ENCODE measurements at places on chromosomes 4 and X.
A peak's percentile ranks its signal among the peaks of the same experiment; 100 is the strongest.

DNA sequence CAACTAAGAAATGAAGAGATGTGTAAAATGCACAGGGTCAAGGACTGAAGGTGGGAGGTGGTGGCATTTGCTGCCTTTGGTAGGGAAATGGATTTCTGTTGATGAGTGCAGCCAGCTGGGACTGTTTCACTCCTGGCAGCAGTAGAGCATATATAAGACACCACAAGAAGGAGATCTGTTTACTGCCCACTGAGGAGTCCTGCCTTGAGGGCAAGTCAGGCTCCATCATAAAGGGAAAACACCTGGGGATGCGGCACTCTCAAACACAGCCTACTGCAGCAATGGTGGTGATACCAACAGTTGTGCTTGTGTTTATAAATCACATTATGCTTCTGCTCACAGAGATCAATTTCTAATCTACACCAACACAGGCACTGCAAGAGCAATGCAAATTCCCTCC, 222.1 kb downstream of the TACR3 start:
- DNase-seq = no peak

- DNase-seq = peak; percentile 20
Observed at GRCh38 chr4:121951521-121952110, at the start of gene TRPC3. Gene TRPC3, minus strand, starts transcription at chr4:121952060. Its CDS starts 380 bp downstream, at chr4:121951680.

GRCh38 chrX:133362538-133362937, 52.8 kb downstream of the GPC4 start:
- DNase-seq = no peak

DNA sequence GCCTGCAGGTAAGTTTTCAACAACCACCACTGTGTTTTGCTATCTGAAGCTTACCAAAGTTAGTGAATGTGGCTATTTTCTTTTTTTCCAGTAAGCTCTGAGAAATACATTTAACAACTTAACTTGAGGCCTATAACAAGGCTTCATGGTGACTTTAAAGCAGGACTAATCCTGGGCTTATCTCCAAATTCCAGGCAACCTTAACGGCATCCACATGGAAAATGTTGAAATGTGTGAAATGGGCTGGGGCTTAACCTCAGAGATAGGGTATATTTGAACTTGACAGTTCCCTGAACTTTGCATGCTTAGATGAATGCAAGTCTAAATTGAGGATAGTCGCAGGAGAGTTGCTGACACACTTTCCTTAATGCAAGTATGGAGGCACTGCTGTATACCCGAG, 539.2 kb downstream of the GALNTL6 start:
- no peak for DNase-seq

- no peak for DNase-seq
Observed at GRCh38 chr4:156408749-156409148, 455.1 kb upstream of the CTSO start.

GRCh38 chrX:11423362-11423818, 130.2 kb downstream of the AMELX start:
- DNase-seq = no peak

GRCh38 chr4:94477227-94477626, 25.5 kb downstream of the PDLIM5 start:
- DNase-seq = no peak

DNA sequence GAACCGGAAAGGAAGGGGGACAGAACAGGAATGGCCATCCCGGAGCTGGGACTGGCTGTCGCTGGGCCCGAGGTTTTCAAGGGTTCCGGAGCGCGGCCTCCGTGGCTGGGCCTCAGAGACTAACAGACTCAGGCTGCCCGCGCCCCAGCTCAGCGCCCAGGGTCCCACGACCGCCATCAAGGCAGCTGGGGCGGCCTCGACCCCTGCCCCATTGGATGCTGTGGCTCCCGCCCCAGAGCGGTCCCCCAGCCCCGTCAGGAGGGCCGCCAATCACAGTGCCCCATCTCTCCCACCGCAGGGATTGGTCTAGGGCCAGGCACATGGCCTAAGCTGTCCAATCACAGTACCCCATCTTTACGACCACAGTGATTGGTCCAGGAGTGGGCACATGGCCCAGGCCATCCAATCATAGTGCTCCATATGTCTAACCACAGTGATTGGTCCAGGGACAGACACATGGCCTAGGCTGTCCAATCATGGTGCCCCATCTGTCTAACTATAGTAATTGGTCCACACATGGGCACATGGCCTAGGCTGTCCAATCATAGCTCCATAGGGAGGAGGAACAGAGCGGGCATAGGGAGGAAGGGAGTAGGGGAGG, 105.3 kb upstream of the NKX1-1 start:
- DNase-seq = no peak

- no peak for DNase-seq
Observed at GRCh38 chr4:23171976-23172375, 479.2 kb downstream of the GBA3 start.

DNA sequence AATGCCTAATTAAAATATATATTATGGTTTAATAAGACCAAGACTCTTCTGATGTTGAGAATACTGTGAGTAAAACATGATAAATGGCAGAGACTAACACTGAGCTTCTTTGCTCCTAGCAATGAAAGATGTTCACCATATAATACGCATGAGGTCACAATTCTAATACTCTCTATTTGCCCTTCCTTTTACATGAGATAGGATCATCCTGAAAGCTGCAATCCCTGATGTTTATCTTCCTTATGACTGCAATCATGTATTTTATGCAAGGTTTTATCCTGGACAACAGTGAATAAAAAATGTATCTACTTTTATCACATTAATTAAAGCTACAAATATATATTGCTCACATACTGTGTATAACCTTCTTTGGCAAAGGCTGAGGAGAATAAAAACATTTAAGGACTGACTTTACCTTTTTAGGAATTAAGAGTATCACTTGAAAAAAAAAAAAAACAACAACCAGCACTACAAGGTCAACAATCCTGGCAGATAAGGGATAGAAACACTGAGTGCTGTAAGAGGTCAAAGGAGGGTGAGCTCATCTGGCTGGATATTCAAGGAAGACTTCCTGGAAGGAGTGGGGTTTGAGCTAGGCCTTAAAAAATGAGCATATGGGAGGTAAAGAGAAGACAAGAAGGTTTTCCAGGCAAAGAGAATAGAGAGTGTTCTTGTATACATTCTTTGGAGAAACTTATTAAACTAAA, 99.9 kb downstream of the AREG start:
- DNase-seq = no peak

GRCh38 chr4:602559-602942, 22.8 kb upstream of the PDE6B start:
- DNase-seq = peak; percentile 26

- no peak for DNase-seq
Observed at GRCh38 chr4:184808713-184809050, 17.1 kb downstream of the ACSL1 start.

DNA sequence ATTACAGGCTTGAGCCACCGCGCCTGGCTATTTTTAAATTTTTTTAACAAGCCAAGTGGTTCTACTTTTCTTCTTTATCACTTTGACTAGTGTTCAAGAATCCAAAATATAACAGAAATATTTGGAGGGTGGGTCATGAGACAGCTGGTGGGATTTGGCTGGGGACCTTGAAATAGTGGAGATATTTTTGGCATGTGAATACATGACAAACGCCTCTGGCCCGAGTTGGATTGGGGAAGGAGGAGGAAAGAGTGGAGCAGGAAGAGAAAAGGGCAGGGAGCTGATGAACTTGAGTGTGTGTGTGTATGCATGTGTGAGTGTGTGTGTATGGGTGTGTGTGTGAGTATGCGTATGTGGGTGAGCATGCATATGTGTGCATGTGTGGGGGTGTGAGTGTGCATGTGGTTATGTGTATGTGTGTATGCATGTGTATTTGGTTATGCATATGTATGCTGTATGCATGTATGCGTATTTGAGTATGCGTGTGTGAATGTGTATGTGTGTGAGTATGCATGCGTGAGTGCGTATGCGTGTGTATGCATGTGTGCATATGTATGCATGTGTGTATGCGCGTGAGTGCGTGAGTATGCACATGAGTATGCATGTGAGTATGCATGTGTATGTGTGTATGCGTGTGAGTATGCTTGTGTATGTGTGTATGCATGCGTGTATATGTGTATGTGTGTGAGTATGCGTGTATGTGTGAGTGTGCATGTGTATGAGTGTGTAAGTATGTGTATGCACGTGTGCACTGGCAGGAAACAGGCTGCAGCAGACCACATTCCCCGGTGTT, 49.6 kb downstream of the JADE1 start:
- no peak for DNase-seq

- no peak for DNase-seq
Observed at GRCh38 chr4:20253283-20253734, 1.6 kb downstream of the SLIT2 start.

All from naive thymus-derived CD4-positive, alpha-beta T cell (primary cell).